ENCODE measurements at places on chromosomes 2 and 18. TPM values are rescaled to one million over a fixed set of nuclear protein-coding genes. Genes with fewer than 3 reads are reported as not detected.
A peak's percentile ranks its signal among the peaks of the same experiment; 100 is the strongest.

GRCh38 chr2:144351687-144352086 lies 168.2 kb downstream of the ZEB2 start:
- DNase-seq, result no peak
- H3K4me3 ChIP-seq, result no peak overlapping the region
- H3K4me1 ChIP-seq, result no peaks in the 10 kb centered on the region
- H3K27me3 ChIP-seq, result no peaks in the 10 kb centered on the region

DNA sequence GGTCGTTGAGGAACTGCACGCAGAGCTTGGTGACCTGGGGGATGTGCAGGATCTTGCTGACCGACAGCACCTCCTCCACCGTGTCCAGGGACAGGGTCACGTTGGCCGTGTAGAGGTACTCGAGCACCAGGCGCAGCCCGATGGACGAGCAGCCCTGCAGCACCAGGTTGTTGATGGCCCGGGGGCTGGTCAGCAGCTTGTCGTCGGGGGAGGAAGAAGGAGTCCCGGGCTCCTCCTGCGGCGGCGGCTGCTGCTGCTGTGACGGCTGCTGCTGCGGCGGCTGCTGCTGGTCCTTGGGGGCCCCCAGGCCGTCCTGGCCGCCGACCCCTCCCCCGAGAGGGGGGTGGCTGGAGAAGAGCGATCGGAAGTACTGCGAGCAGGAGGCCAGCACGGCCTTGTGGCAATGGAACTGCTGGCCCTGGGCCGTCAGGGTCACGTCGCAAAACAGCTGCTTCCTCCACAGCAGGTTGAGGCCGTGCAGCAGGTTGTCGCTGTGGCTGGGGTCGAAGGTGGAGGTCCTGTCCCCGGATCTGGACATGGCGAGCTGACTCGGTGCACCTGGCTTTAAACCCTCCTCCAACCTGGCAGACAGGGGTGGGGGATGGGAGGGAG lies 2.7 kb downstream of the KLHL14 start:
- peak overlapping the region; percentile 77 for H3K4me3 ChIP-seq
- no peaks in the 10 kb centered on the region for H3K36me3 ChIP-seq
- no peak for DNase-seq
- no peak overlapping the region for H3K27ac ChIP-seq

DNA sequence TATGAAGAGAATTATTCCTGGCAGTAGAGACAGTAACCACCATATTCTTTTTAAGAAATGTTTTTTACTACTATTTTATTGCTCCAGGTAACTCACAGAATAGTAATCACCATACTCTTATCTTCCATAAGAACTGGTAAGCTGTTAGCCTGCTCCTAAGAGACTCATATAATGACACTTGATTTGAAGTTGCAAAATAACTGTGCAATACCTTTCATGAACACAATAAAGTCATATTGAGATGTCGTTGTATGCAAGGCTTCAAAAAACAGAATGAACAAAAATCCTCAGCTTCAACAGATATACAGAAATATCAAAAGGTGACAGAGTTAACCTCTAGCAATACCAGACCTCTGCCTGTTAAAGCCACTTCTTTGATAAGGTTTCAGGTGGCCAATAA lies 360.1 kb downstream of the NBAS start:
- no peak for DNase-seq
- H3K27me3 ChIP-seq, result no peaks in the 10 kb centered on the region
- no peak overlapping the region for H3K4me3 ChIP-seq
- H3K36me3 ChIP-seq, result no peaks in the 10 kb centered on the region
- no peaks in the 10 kb centered on the region for H3K4me1 ChIP-seq
- no peak overlapping the region for H3K27ac ChIP-seq

GRCh38 chr2:9256570-9257043 lies 50.0 kb downstream of the ASAP2 start:
- H3K27ac ChIP-seq, result peak overlapping the region; percentile 89
- peaks cover 88% of the 10 kb centered on the region for H3K4me1 ChIP-seq
- H3K4me3 ChIP-seq, result peak overlapping the region; percentile 30
- H3K27me3 ChIP-seq, result no peaks in the 10 kb centered on the region

GRCh38 chr2:207149249-207150213 lies 16.2 kb downstream of the KLF7 start:
- DNase-seq, result no peak
- no peak overlapping the region for H3K4me3 ChIP-seq
- H3K36me3 ChIP-seq, result no peaks in the 10 kb centered on the region
- H3K27ac ChIP-seq, result no peak overlapping the region

GRCh38 chr18:78983512-78983911 lies 3.9 kb downstream of the SALL3 start:
- H3K4me3 ChIP-seq, result no peak overlapping the region
- peaks cover 12% of the 10 kb centered on the region for H3K4me1 ChIP-seq
- H3K27ac ChIP-seq, result no peak overlapping the region
- no peak for DNase-seq
- no peaks in the 10 kb centered on the region for H3K36me3 ChIP-seq

NCKAP5 gene
- 0.10 TPM for total RNA-seq

C2orf78 gene
- not detected for total RNA-seq

PTH2R gene
- total RNA-seq, result 0.10 TPM

AQP12B gene
- total RNA-seq, result not detected

Measured in Panc1 (cell line).